ENCODE measurements at places on chromosomes 12 and 14.

- DNase-seq = no peak
Observed at GRCh38 chr12:75738486-75738885, 227.1 kb upstream of the KRR1 start.

- no peak for DNase-seq
Observed at GRCh38 chr14:75339059-75339458, 60.4 kb downstream of the FOS start.

DNA sequence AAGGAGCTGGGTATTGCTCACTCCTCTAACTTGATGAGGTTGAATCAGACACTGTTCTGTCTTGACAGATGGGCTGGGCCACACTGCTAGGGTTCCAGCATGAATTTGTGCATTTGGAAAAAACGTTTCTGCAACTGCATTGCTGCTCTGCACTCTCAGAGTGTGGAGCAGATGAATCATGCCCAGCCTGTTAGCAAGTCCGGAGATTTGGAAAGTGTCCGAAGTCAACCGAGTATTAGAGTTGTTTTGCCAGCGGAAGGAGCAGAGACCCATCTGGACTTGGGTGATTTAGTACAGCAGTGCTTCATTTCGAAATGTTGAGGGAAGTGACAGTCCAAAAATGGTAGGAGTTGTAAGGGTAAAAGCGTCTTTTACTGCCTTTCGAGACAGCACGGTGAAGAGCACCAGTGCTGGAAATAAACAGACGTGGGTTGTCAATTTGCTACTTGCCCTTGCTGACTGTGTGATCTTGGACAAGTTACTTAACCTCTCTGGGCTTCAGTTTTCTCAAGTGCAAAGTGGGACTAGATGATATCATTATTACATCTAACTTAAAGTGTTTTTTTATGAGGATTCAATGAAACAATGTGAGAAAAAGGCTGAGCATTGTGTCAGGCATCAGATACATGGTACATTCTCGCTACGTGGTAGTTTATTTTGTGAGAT lies 139.5 kb downstream of the CHST11 start:
- no peak for DNase-seq

GRCh38 chr14:95463171-95463901 lies 53.1 kb downstream of the SYNE3 start:
- no peak for DNase-seq

GRCh38 chr14:56120091-56120691 lies 2.0 kb downstream of the PELI2 start:
- no peak for DNase-seq

GRCh38 chr12:47744005-47744651 lies 14.6 kb downstream of the RAPGEF3 start:
- peak; percentile 29 for DNase-seq

- DNase-seq = no peak
Observed at GRCh38 chr14:104290756-104291122, 152.4 kb downstream of the KIF26A start.

GRCh38 chr12:116737774-116738657 lies at the start of the genes RNFT2 and SPRING1:
TSS of gene RNFT2 (plus strand) at chr12:116738315. CDS start at chr12:116740498, 2,183 bp downstream.
TSS of gene SPRING1 (minus strand) at chr12:116738069. CDS start at chr12:116737900, 169 bp downstream.
- DNase-seq = peak; percentile 95

Measured in stimulated activated CD4-positive, alpha-beta T cell treated with anti-CD3 and anti-CD28 coated beads, Interleukin-1b, Interleukin-23, amount 100 ng/mL, for 1 hour (primary cell).